OCI-LY7 (cell line): ENCODE measurements at places on chromosomes 7 and 10. TPM values are rescaled to one million over a fixed set of nuclear protein-coding genes. Genes with fewer than 3 reads are reported as not detected.

DNA sequence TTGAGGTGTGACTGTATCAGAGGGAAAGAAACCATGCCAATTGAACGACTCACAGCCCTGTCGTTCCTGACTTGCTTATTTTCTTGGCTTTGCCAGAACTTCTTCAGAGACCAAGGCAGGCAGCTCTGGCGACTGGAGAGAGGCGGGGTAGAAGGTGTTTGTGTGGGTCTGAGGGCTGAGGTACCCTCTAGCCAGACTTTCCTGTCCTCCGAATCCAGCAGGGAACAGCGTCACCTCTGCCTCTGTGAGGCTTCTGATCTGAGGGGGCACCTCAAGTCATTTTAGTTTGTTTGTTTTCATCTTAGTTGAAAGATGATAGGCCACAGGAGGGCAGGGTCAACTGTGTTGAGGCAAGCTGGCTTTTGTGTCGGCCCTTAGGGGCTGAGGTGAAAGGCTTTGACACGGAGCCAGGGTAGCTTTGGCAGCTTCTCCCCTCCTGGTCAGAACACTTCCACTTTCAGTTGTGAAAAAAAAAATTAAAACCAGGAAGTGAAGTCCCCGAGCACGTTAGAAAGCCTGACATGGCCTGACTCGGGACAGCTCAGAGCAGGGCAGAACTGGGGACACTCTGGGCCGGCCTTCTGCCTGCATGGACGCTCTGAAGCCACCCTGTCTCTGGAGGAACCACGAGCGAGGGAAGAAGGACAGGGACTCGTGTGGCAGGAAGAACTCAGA, 1.9 kb downstream of the ACSL5 start:
- peak; percentile 80 for DNase-seq

DNA sequence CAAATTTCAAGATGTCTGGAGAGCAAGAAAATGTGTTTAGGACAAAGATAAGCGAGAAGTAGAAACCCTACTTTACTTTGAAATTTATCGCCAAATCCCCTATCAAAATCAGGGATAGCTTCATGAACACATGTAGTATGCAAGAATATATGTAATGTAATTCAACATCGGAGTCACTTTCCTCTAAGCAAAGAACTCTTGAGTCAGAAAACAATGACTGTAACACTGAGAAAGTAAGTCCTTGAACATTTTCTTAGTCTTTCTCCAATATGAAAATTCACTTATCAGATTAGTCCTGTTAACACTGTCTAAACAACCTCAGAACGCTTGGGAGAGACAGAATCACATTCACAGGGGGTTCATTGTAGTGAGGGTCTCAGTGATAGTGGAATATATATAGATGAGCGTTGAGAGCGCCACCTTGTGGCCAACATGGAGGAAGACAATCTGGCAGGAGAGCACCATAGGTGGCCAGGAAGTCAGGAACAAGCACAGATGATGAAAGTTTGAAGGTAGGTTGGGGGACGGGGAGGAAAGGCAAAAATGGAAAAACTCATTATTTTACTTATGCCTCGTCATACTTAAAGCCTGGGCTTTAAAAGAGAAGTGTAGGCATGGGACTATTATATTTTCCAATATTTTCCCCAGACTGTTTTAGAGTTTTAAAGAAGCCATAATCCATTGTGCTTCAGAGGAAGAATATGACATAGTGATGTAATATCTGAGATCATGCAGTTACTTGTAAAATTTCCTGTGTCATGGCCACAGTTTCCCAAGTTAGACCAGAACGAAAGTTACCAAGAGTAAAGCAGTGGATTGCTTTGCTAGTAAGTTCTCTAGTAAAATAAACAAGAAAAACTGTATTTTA, 115.5 kb upstream of the GNAI1 start:
- DNase-seq, result peak; percentile 53

DNA sequence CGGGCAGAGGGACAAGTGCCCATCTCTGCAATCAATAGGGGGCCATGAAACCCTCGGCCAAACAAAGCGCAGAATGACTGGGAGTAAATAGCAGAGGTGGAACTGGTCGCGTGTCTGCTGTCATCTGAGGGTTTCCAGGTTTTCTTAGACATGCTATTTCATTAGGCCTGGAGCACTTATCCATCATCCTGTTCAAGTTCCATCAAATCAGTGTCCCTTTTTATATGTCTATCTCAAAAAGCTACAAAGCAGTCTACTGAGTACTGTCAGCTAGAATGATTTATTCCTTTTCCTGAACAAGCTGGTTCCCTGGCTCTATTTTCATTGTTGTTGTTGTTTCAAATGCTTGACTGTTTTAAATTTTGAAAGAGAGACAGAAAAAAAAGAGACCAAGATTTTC, 590.5 kb downstream of the PARD3 start:
- no peak for DNase-seq

GRCh38 chr10:77319557-77319956, 318.1 kb downstream of the KCNMA1 start:
- DNase-seq, result no peak

GRCh38 chr7:129604713-129605437, 6.6 kb upstream of the NRF1 start:
- no peak for DNase-seq

The OR2A5 gene
- not detected in 2 replicates for total RNA-seq

The FLNC gene
- total RNA-seq, result 0.06 TPM in 2 replicates

The NKX6-2 gene
- total RNA-seq, result not detected in 2 replicates
